ENCODE measurements at places on chromosomes 4 and X. TPM values are rescaled to one million over a fixed set of nuclear protein-coding genes. Genes with fewer than 3 reads are reported as not detected.

The POU4F2 gene
- total RNA-seq = not detected

The ZCCHC18 gene
- 0.14 TPM for total RNA-seq

DNA sequence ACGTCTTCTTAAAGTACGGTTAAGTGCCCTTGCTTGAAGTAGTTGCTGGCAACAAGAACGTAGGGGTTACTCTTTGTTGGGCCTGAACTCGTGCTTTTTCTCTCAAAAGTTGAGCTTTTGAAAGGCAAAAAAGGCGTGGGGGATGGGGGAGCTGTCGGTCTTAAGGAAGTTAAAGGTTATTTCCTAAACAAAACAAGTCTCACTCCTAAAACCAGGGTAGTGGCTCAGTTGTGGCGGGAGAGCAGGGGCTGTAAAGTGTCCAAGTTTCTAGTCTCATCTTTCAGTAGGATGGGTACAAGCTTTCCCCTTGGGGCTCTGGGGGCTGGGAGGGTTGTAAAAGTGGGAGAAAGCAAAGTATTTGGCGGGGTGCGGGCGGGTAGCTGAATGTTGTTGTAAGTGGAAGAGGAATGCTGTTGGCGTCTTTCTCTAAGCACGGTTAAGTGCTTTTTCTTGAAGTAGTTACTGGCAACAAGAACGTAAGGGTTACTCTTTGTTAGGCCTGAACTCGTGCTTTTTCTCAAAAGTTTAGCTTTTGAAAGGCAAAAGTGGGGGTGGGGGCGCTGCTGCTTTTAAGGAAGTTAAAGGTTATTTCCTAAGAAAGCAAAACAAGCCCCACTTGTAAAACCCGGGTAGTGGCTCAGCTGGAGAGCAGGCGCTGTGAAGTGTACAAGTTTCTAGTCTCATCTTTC is 904 bp upstream of the WDR1 start:
- DNase-seq = no peak

DNA sequence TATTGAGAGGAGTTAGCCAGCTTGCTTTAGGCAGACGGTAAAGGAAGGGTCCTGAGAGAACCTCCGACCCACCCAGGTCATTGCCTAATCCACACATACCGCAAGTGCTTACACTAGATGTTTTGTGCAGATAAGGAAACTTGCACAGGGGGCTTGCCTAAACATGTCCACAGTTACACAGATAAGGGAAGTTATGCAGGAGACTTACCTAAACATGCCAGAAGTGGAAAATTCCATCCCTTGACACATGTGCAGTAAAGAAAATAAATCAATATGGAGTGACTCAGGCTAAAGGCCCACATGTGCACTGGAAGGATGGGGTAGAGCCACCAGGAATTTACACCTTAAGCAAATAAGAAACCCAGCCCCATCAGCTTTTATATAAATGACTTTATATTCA is 232.8 kb upstream of the HDX start:
- DNase-seq = no peak

DNA sequence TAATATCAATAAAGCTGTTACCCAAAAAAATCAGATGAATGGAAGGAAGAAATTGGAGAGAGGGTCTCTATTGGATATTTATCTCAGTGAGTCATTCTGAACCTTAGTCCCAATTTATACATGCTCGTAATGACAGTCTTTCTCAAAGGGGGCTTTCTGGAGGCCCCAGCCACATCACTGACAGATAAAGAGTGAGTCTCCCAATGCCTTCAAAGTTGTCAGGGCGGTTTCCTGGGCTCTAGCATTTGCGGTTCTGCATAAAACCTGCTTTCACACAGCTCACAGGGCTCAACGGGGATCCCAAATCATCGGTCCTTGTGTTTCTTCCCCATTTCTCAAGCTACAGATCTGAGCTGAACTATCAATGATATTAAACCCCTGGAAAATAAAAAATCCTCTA is 17.3 kb downstream of the TCEANC start:
- DNase-seq = no peak

The TRIM75 gene
- not detected for total RNA-seq

GRCh38 chr4:186606591-186606992 is 51.2 kb upstream of the MTNR1A start:
- DNase-seq = no peak

GRCh38 chr4:141730805-141731204 is 94.4 kb downstream of the IL15 start:
- DNase-seq = no peak

The COL25A1 gene
- total RNA-seq = 0.42 TPM

The MXRA5 gene
- total RNA-seq = 4.6 TPM

The YY2 gene
- 0.95 TPM for total RNA-seq

DNA sequence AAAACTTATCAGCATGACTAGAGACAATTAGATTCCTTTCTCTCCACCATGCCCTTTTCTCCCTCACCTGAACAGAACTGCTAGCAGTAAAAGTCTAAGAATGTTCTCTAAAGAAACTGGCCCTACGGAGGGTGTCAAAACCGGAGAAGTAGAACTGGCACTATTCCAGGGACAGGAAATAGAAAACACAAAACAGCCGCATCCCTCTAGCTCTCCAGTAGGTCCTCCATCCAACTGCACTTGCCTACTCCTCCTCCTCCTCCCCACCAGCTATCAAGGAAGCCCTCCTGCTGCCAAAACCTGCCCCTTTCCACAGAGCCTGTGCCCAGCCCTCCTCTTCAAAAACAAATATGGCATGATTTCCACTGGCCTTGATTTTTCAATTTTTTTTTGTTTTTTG is 28.4 kb downstream of the FUNDC1 start:
- DNase-seq = no peak

DNA sequence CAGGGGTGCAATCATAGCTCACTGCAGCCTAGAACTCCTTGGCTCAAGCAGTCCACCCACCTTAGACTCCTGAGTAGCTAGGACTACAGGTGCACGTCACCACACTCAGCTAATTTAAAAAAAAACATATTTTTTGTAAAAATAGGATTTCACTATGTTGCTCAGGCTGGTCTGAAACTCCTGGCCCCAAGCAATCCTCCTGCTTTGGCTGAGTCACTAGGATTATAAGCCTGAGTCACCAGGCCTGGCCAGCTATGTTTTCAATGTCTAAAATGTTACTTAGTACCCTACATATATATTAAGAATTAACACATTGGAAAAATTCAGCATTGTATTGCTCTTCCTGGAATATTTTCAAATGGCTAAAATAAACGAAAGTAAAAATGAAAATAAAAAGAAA is 37.5 kb downstream of the PNPLA4 start:
- DNase-seq = no peak

The XG gene
- total RNA-seq = 0.11 TPM

The SPANXA1 gene
- total RNA-seq = not detected

- DNase-seq = no peak
Measured at GRCh38 chr4:45946699-45947098, 177.2 kb downstream of the GABRG1 start.

The ITM2A gene
- total RNA-seq = 13.7 TPM

DNA sequence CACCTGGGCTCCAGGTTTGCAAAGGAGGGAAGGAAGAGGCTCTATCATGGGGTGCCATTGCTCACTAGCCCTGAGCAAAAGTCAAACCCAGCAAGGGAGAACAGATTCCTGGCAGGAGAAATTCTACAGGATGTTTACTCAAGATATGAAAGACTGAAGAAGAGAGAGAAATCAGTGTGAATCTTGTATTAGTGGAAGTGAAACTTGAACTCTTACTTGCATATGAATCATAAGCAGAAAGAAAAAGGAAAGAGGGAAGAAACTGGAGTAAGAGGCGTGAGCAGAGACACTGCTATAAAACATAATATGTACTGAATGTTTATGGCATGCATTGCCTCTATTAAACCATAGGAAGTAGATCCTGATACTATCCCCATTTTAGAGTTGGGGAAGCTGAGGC is 60.9 kb downstream of the C4orf46 start:
- no peak for DNase-seq
